ENCODE measurements at places on chromosomes 16 and 17. TPM values are rescaled to one million over a fixed set of nuclear protein-coding genes. Genes with fewer than 3 reads are reported as not detected.

The TAC4 gene
- total RNA-seq: not detected

The CSF3 gene
- total RNA-seq: not detected

The CCL8 gene
- total RNA-seq: not detected

The SLFN5 gene
- total RNA-seq: 0.07 TPM

The CMTM2 gene
- not detected for total RNA-seq

The KRTAP2-4 gene
- total RNA-seq: not detected
